ENCODE measurements at places on chromosomes 5 and 9.
A peak's percentile ranks its signal among the peaks of the same experiment; 100 is the strongest.

DNA sequence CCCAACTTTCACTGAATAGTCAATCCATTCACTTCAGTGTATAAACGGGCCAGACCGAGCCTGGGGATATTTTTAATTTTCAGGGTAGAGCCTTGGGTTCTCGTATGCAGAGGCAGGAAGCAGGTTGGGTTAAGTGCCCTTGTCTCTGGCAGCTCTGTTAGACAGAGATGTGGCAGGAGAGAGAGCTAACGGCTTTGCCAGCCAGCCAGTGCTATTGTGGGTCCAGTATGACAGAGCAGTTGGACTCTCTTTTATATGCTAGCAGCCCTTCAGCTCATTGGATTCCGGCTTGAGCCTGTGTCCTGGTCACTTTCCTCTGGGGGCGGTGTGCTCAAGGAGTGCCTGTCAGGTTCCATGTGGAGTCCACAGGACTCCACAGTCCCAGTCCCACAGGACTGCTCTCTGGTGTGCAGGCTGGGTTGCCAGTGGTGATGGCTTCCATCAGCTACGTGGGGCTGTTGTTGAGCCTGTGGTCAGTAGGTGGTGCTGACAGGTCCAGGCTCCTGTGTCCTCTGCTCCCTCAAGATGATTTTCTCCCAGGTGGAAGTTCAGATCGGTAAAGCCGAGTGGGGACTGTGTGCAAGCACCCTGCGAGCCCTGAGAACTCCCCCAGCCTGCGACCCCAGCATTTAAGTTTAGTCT lies 14.3 kb downstream of the CLTA start:
- DNase-seq: no peak

DNA sequence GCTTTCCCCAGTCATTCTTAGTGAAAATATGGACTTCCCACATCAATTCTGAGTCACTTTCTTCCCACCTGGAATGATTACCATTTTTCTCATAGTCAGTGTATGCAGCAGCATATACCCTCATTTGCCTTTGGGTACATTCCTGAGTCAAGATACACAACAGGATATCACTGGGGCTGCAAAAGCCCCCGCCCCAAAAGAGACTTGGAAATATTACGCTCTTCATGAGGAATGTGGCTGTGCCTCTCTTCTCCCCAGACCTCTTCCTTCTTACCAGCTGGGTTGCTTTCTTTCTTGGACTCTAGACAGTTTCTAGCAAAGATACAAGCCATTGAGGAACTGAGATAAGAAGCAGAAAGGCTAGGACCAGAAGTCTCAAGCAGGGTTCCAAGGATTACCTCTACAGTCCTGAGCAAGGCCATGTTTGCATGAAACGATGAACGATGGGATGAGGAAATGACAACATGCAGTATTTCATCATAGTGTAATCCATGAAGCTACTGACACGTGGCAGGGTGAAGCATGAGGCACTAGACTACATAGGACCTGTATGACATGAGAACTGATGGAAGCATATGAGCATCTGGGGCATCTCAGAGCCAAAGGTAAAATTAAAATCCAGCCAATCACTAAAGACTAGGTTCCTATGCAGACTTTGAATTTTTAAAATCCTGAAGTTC lies 218.1 kb downstream of the RAB3C start:
- DNase-seq: no peak

- DNase-seq: no peak
These were observed 105.7 kb downstream of the TMEM174 start for GRCh38 chr5:73278693-73279092.

GRCh38 chr9:131757549-131757948 lies 17.7 kb upstream of the RAPGEF1 start:
- DNase-seq: no peak

- no peak for DNase-seq
These were observed 22.1 kb downstream of the VCAN start for GRCh38 chr5:83493644-83494043.

- DNase-seq: no peak
These were observed 197.0 kb downstream of the FBXL17 start for GRCh38 chr5:108184940-108185339.

GRCh38 chr5:54717459-54717858 lies 199.9 kb downstream of the SNX18 start:
- no peak for DNase-seq

GRCh38 chr9:93565089-93565488 lies 11.3 kb upstream of the PHF2 start:
- no peak for DNase-seq

GRCh38 chr9:3846573-3846972 lies 320.8 kb upstream of the RFX3 start:
- no peak for DNase-seq

- no peak for DNase-seq
These were observed 111.6 kb upstream of the SHB start for GRCh38 chr9:38180656-38181055.

- DNase-seq: no peak
These were observed 165.8 kb downstream of the INSYN2B start for GRCh38 chr5:169814522-169814921.

DNA sequence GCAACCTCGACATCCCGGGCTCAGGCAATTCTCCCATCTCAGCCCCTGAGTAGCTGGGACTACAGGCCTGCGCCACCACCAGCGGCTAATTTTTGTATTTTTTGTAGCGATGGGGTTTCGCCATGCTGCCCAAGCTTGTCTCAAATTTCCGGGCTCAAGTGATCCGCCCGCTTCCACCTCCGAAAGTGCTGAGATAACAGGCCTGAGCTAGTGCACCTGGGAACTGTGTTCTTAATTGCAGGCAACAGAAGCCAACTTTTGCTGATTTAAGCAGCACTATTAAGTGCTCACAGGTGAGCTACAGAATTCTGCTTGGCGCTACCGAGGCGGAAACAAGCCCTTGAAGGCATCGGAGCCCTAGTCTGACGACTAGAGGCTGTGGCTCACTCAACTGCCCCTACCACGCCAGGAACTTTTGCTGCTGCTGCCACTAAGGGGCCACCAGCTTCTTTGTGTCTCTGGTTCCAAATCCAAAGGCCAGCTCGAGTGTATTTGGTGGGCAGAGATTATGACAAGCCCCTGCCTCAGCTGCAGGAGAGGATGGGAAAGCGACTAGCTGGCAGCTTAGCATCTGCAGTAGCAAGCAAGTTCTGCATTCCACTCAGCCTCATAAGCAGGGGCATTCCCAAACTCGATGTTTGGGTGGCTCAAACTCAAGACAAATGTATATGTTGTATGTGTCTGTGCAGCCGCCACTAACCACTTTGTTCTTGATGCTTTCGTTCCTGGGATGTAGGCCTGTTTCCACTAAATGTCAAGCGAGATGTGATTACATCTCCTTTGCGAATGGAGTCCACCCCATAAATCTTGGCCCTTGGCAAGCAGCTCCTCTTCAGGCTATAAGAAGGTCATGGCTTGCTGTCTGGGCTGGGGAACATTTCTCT lies 10.6 kb upstream of the HMCN2 start:
- DNase-seq: no peak

DNA sequence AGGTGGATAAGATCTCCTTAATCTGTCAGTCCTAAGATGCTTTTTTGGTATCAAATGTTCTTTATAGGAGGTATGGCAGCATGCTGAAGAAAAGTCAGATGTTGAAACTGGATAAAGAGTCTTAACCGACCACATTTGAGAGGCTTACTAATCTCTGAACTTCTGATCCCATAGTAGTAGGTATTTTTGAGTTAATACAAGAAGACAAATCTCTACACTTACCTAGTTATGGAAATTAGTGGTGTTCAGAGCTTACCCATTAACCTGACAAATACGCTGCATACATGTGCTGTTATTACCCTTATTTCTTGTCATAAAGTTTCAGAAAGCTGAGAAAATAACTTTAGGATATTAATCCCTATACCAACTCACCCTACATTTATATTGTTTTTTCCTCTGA lies 83.0 kb downstream of the ISL1 start:
- no peak for DNase-seq

- DNase-seq: no peak
These were observed 19.8 kb upstream of the NRARP start for GRCh38 chr9:137321726-137322361.

DNA sequence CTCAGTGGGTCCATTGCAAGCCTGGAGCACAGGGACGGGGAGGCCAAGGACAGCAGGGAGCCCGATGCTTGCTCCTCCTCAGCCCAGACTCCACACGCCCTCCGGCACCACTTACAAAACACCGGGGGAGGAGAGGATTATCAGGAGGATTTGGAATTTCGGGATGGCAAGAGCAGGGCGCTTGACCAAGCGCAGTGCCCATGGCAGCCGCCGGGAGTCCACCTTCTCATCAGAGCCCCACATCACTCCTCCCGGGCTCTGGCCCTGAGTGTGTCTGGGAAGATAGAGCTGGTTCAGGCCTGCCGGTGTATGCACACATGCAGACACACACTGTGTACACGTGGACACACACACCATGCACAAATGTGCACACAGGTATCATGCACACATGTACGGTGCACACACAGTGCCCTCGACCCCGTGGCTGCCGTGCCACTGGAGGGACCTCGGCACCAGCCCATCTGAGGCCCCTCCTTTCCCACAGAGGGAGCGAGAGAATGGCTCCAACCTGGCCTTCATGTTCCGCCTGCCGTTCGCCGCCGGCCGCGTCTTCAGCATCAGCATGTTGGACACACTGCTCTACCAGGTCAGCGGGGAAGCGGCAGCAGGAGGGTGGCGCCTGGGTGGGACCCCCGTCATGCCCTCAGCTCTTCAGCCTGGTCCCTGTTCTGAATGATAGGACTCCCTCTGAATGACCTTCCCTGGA lies 81.7 kb downstream of the KCNT1 start:
- no peak for DNase-seq

DNA sequence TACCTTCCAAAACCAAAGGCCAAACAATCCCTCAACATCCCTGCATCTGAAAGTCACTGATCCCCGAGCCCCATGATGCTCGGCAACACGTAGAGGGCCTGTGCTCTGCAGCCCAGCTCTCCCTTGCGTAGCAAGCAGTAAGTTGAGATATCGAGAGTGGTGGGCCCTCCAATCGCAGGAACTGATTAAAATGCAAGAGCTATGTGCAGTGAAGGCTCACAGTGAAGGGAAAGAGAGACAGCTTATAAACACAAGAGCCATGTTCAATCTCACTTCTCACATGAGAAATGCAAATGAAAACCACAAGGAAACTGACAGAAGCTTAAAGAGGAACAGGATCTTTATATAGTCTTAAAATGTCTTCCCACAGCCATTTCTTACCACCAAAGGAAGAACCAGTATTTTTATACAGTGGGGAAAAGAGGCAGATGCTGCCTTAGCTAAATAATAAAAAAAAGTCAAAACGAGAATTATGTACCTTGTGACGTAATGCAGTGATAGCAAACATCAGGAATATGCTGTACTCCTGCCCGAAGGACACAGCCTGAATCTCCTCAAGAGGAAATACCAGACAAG lies 24.6 kb downstream of the TTF1 start:
- DNase-seq: no peak

GRCh38 chr9:109846776-109847175 lies 66.8 kb downstream of the PALM2AKAP2 start:
- peak; percentile 49 for DNase-seq

DNA sequence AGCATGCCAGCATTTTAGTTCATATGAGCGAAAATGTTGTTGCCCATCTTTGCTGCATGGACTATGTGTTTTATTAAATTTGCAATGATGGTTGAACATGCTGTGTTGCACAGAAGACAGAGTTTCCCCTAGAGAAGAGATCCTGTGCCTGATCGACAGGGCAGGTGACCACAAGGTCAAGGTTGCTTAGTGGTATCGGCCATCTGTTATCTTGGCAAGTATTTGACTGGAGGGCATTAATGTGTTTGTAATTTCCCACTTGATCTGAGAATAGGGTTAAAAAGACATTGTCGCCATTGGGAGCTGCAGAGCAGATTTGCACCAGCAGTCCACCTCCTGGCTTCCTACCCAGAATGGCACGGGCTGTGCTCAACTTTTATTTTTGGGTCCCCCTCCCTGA lies 1523.6 kb upstream of the WWC1 start:
- no peak for DNase-seq

- DNase-seq: peak; percentile 51
These were observed 209.2 kb downstream of the DIRAS2 start for GRCh38 chr9:90433398-90433941.

DNA sequence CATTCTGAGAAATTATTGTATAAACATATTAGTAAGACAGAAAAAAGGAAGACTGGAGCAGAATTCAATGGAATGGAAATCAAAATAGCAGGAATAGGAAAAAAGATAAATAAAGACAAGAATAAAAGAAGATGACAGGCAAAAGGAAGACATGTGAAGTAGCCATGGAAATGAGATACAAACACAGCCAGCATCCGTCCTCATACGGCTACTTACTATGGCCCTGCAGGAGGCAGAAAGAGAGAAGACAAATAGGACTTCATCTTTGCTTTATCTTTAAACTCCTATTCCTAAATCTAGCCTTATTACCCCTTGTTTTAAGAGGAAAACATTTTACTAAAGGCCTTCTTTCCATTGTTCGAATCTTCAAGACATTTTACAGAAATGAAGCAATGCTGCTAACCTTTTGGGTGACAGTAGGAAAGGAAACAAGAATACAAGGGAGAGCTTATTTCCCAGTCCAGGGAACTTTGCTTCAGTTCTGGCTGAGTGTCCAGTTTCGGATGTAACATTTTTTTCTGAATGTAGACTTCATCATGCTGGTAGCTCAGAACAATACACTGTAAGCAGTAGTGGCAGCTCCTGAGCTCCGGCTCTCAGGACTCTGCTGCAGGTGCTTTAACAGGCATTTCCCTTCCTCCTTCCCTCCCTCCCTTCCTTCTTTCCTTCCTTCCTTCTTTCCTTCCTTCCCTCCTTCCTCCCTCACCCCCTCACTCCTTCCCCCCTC lies 106.4 kb upstream of the SLC12A2 start:
- no peak for DNase-seq

- DNase-seq: no peak
These were observed 142.8 kb downstream of the GADD45G start for GRCh38 chr9:89747596-89747995.

DNA sequence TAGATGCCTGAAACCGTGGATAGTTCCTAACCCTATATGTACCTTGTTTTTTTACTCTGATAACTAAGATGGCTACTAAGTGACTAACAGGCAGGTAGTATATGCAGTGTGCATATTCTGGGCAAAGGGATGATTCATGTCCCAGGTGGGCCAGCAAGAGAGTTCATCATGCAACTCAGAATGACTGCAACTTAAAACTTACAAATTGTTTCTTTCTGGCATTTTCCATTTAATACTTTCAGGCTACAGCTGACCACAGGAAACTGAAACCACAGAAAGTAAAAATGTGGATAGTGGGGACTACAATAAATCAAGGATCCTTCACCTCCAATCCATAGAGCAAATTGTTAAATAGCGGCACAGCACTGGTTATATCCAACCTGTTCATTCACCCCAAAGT lies 30.7 kb upstream of the VCAN start:
- DNase-seq: no peak

DNA sequence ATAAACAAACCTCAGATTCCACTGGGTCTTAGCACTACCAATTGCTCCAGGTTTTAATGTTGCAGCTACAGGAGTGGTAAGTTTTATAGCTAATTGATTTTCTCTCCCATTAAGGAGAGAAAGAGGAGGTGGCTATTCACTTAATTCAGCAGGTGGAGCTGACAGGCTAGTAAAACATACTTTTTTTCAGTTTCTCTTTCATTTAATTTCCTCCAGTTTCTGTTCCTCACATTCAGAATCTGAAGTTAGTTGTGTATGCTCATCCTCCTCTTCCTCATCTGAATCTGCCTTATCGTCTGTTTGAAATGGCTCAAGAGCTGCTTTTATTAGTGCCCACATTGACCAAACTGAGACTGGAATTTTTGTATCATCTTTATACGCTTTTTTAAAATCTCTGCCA lies 98.0 kb downstream of the PLPPR1 start:
- no peak for DNase-seq

- no peak for DNase-seq
These were observed 7.7 kb downstream of the CSNK1A1 start for GRCh38 chr5:149543361-149544027.

GRCh38 chr5:54443270-54443669 lies 12.2 kb upstream of the HSPB3 start:
- DNase-seq: no peak

- no peak for DNase-seq
These were observed 22.5 kb upstream of the ADAMTSL1 start for GRCh38 chr9:18451406-18451805.

All from right forelimb (tissue), 1 donor.